ENCODE measurements at places on chromosomes 2 and 18.

GRCh38 chr2:117958186-117958585 lies 55.7 kb downstream of the CCDC93 start:
- no peak for DNase-seq

GRCh38 chr2:54388076-54388475 lies 68.1 kb upstream of the SPTBN1 start:
- no peak for DNase-seq

DNA sequence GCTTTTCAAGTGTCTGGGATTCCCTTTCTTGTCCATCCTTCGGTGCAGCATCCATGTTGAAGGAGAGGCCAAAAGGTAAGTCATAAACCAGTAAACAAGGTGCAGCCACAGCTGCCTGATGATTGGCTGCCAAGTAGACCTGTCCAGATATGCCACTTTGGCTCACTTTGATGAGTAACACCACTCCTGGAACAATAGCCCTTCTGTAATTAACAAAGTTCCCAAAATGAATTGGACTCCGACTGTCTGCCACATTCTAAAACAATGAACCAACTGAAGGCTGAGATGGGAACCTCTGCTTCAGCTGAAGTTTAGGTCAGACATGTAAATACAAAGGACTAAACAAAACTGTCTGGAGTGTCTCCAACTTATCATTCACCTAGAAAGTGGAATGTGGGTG lies 82.2 kb upstream of the LGALSL start:
- DNase-seq: no peak

DNA sequence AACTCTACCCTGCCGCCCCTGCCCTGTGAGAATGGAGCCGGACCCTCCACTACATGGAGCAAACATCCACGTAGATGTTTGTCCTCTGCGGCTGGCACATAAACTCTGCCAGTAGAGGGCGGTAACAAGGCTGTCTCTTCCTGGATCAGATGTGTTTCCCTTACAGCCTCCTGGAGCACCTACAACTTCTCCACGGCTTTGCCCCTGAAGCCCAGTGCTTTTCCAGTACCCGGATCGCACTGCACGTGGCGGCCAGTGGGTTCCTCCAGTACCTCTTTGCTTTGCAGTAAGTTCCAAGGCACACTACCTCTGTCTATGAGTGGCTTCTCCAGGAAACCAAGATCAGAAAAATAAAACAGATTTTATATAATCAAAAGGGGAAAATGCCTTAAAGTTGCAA lies 651.3 kb downstream of the DCDC2C start:
- DNase-seq: no peak

All from T-helper 2 cell (primary cell).